ENCODE measurements at places on chromosomes 12 and 14.

DNA sequence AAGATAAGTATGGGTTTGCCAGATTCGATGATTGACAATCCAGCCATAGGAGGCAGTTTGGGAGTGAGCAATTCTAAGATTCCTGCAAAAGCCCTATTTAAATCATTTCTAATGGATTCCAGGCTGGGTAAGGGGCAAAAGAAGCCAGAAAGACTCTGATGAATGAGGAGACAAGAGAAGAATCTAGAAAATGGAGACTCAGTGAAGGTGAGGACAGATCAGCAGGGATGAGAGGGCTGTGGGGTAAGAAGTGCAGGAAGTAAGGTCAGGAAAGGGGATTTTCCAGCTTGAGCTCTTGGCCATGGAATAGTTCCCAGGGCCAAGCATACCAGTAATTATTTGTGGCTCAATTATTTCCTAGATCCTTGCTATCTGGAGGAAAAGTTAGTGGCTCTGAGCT is 87.3 kb downstream of the TMX1 start:
- DNase-seq: no peak

GRCh38 chr14:54739514-54739913 is 163.1 kb downstream of the GCH1 start:
- DNase-seq: no peak

DNA sequence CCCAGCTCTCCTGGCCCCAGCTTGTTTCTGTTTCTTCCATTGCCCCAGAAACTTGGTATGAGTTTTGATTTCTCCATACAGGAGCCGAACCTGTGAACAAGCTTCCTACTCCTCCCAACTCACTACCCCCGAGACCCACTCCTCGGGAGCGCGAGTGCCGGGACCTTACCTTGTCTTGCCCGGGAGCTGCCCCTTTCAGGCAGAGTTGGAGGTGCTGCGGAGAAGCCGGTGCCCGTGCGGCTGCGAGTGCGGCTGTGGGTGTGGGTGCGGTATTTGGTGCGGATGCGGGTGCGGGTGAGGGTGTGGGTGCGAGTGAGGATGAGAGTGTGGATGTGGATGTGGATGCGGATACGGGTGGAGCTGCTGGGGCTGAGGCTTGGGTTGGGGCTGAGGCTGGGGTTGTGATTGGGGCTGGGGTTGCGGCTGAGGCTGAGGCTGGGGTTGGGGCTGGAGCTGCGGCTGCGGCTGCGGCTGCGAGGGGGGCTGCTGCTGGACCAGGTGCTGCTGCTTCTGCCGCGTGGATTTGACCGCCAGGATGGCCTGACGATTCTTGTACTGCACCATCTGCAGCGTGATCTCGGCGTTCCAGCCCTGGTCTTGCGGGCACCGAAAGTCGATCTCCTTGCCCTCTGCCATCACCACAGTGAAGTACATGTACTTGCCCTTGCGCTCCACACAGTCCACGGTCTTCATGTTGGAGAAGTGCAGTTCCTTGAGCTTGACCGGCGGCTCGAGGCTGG is 1.1 kb downstream of the PHLDA1 start:
- DNase-seq: peak; percentile 22

- no peak for DNase-seq
Measured at GRCh38 chr12:96422192-96422591, 22.0 kb upstream of the CDK17 start.

DNA sequence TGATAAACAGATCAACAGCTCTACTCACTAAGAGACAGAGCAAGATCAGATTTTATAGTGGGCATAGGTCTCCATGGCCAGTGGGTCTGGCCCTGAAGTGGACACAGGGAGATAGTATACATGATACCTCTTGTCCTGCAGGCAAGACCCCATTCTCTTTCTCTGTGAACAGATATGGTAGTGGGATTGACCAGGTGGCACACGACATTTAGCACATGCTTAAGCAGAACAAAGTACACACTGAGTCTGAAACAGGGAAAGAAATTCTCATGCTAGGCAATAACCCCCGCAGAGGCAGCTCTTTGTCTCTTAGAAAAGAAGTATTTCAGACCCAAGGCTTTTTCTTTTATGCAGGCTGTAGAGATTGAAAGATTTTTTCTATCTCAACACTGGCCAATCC is 1331.2 kb downstream of the FSCB start:
- DNase-seq: no peak

GRCh38 chr12:15205341-15206010 is 15.7 kb downstream of the RERG start:
- no peak for DNase-seq

- no peak for DNase-seq
Measured at GRCh38 chr12:122137681-122138080, 36.3 kb downstream of the IL31 start.

- DNase-seq: no peak
Measured at GRCh38 chr14:61573748-61574513, 121.4 kb upstream of the HIF1A start.

DNA sequence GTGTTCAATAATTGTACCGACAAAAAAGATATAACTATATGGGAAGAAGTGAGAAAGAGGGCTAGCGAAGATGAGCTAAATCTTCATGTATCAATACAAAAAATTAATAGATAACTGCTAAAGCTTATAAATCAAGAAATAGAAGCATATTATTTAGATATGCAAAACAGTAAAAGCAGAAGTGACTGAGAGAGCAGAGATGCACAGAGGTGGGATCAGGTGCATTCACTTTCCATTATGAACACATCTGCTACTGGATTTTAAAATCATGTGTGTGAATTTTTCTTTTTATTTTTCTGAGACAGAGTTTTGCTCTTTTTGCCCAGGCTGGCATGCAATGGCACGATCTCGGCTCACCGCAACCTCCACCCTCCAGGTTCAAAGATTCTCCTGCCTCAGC is 33.4 kb downstream of the GUCY2C start:
- DNase-seq: no peak

DNA sequence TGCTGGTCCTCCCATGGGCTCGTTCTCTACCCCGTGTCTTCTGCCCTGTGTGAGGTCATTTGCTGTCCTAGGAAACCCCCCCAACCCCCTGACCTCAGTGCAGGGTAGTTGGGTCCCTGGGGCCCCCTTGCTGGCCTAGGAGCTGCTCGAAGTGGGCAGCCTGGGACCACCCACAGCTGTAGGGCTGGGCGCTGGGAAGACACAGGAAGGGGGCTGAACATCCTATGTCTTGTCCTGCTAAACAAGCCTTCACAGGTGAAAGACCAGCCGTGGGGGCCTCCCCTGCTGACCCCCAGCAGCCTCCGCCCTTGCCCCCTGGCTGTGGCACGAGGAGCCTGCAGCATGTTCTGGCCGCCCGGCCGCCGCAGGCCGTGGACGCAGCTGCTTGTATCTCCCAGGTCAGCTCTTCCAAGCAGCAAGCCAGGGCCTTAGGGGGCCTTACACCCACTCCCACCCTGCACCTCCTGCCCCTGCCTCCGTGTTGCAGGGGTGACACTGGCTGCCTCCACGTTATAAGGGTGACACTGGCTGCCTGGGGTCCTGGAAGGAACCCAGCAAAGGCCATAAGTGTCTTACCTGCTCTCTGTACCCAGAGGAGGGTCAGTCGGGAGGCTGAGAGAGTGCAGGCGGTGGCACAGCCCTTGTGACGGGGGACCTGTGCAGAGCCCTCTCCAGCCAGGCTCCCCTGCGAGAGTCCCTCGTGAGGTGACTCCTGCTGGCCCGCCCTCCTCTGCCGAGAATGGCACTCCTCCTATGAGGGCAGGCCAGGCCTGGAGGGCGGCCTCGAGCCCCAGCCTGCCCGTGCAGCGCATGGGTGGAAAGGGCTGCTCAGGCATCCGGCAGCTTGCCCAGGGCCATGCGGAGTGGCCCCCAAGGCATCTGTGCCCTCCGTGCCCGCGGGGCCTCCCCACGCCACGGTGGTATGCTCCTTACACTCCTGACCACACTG is 11.5 kb upstream of the TEX22 start:
- no peak for DNase-seq

GRCh38 chr12:54182981-54183380 is 5.8 kb downstream of the SMUG1 start:
- DNase-seq: no peak

DNA sequence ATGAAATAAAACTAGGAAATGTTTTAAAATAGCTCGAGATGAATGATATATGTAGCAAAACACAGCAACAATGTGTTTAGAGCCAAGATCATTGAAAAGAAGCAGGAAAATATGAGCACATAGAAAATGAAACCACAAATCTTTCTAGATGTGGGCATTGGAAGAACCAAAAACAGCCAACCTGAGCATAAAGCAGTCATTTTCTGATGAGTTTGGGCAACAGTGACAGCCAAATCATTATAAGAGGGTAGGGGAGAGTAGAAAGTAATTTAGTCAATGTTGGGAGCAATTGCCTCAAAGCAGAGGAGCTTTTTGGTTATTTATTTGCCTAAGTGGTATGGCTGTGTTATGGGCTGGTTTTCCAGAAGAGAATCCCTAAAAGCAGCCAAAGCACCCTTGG is 8.8 kb upstream of the BICDL1 start:
- no peak for DNase-seq

GRCh38 chr12:92078167-92079053 is 67.2 kb downstream of the BTG1 start:
- no peak for DNase-seq

DNA sequence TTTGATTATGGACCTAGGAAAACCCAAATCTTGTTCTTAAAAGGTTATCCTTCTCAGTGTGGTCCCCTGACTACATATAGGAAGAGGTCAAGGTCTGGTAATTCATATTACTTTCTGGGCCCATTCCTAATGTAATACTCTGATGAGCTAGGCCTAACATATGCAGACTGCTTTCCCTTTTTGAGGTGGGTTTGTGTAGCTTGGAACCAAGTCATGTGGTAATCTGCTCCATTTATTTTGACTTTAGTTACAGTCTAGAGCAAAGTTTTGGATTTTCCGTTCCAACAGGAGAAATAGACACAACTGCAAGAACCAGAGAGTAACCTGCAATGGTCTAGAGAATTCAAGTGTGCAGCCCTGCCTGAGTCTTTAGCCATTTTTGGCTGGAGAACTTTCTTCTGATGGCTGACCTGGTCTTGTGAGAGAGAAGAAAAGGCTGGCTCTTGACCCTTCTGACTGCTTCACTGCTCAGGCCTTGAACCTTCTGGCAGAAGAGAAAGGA is 22.5 kb downstream of the TTC6 start:
- DNase-seq: no peak

DNA sequence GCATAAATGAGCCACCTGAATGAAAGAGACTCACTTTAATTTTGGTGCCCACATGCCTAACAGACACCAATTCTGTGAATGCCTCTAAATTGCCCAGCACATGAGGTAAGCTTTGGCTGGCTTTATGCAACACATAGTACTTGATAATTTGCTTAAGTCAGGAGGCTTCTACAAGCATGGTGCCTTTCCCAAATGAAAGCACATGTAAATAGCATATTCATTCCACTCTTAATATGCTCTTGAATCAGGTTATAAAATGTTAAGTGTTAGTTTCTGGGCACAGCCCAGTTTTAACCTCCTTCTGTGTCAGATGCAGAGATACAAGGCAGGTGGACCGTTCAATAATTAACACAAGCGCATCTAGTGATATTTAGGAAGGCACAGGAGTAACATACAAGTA is 15.6 kb downstream of the TMCC3 start:
- DNase-seq: no peak

- no peak for DNase-seq
Measured at GRCh38 chr12:130132831-130133511, 29.3 kb upstream of the FZD10 start.

- peak; percentile 84 for DNase-seq
Measured at GRCh38 chr12:108773798-108774788, 42.8 kb upstream of the CORO1C start.

DNA sequence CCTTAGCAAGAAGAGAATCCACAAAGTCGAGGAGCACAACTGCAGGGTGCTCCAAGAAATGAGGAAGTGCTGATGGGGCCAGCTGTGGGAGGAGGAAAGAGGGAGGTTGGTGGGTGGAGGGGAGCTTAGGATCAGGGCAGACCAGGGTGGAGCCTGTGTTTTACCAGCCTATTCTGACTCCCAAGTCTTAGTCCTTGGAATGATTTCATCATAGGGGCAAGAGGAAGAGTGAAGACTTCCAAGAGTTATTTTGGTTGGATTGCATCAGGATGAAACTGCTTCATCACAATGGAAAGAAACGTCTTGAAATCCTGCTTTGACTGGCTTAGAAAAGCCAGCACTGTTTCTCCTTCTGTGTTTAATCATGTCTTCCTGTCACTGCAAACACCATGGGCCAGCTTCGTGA is 194.0 kb downstream of the DPF3 start:
- DNase-seq: no peak

- peak; percentile 33 for DNase-seq
Measured at GRCh38 chr14:87944987-87945604, 47.9 kb downstream of the GALC start.

GRCh38 chr12:27119797-27120196 is 37.4 kb upstream of the C12orf71 start:
- DNase-seq: no peak

DNA sequence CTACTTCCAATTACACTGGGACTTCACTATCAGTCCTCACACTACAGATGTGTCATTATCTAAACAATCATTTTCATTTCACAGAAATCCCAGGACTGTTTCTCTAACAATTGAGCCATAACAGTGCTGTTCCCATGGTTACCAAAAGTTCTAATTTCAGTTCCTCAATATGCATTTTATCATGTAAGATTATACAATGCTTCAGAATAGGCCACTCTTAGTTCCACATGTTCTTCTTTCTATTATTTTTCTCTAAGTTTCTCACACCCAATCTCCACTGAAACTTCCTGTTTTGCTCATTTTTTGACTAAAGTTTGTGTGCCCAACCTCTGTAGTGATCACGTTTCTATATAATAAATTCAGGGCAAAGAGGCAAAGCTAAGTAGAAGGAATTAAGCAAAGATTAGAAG is 185.8 kb downstream of the DUSP6 start:
- no peak for DNase-seq

DNA sequence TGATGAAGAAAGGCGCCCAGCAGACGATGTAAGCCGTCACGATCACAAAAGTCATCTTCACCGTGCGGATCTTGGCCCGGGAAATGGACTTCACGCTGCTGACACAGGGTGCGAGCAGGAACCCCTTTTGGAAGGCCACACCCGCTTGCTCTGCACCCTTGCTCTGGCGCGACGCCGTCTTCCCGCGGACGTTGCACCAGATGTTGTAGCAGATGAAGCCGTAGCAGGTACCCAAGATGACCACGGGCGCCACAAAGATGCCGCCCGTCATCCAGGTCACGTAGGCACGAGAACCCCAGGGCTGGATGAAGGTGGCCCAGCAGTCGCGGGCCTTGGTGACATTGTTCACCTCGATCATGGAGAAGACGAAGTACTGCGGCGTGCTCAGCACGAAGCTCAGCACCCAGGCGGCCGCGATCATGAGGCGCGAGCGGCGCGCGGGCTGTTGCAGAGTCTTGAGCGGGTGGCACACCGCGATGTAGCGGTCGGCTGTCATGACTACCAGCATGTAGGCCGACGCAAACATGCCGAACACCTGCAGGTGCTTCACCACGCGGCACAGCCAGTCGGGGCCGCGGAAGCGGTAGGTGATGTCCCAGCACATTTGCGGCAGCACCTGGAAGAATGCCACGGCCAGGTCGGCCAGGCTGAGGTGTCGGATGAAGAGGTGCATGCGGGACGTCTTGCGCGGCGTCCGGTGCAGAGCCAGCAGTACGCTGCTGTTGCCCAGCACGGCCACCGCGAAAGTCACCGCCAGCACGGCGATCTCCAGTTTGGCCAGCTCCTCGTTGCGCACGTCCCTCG is 890 bp downstream of the AVPR1A start:
- DNase-seq: no peak

- no peak for DNase-seq
Measured at GRCh38 chr12:22242726-22243125, 91.8 kb downstream of the ST8SIA1 start.

- DNase-seq: no peak
Measured at GRCh38 chr14:78417532-78417931, 247.4 kb downstream of the NRXN3 start.

Data from NCI-H2081 (cell line).